ENCODE measurements at places on chromosomes 4 and X. TPM values are rescaled to one million over a fixed set of nuclear protein-coding genes. Genes with fewer than 3 reads are reported as not detected.

Gene C4orf50
- total RNA-seq, result not detected

Gene SLC25A31
- not detected for total RNA-seq

Gene KCTD8
- total RNA-seq, result 1.1 TPM

Gene GRSF1
- 75.3 TPM for total RNA-seq

Gene RAI2
- 0.33 TPM for total RNA-seq

Gene GABRE
- 29.4 TPM for total RNA-seq

Gene HSFX3
- not detected for total RNA-seq

Gene PRDM8
- total RNA-seq, result 7.8 TPM
